Heart left ventricle (tissue), 16 donors: ENCODE measurements at places on chromosomes 7 and 10. TPM values are rescaled to one million over a fixed set of nuclear protein-coding genes. Genes with fewer than 3 reads are reported as not detected.

- DNase-seq = no peak
These were observed 296.9 kb downstream of the SORCS3 start for GRCh38 chr10:104938031-104938430.

GRCh38 chr7:28588602-28589001, 176.3 kb downstream of the CREB5 start:
- DNase-seq = no peak

Gene SLC16A12
- total RNA-seq = 2.7 TPM

Gene DRGX
- not detected for total RNA-seq

Gene HOXA3
- total RNA-seq = not detected
